Activated T-cell treated with anti-CD3 and anti-CD28 coated beads, Interleukin-2, amount 50 U/mL, for 24 hours (primary cell): ENCODE measurements at places on chromosomes 2 and 18.

DNA sequence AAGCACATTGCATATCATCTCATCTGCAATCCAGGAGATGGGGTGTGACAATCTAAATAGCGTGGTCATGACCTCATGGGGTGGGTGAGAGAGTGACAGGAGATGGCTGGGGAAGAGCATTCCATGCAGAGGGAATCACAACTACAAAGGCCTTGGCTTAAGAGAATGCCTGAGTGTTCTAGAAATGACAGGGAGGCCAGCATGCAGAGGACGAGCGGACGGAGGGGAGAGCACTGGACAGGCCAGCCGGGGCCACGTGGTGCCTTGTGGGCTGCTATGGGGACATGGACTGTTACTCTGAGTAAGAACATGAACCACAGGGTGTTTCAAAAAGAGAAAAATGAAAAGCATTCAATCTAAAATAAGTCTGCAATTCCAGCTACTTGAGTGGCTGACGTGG lies 117.9 kb upstream of the ODC1 start:
- no peak for DNase-seq

GRCh38 chr2:46241344-46241743 lies 55.9 kb upstream of the EPAS1 start:
- DNase-seq = no peak

- no peak for DNase-seq
These were observed 739.4 kb upstream of the RAB6C start for GRCh38 chr2:129240061-129240460.

DNA sequence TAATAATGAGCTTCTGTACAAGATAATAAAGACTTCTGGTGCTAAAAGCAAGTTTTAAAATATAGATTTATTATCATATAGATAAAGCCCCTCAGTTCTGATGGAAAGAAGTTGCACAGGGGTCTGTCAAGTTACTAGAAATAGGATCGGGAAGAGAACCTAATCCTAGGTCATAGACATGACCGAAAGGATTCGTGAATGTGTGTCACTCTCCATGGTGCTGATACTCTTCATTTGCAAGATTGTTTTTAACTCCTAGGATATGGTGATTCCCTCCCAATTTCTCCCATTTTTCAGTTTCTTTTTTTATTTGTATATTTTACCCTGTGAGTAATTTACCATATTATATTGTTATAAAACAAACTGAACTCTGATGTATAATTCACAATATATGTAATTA lies 58.9 kb upstream of the CTNNA2 start:
- no peak for DNase-seq

DNA sequence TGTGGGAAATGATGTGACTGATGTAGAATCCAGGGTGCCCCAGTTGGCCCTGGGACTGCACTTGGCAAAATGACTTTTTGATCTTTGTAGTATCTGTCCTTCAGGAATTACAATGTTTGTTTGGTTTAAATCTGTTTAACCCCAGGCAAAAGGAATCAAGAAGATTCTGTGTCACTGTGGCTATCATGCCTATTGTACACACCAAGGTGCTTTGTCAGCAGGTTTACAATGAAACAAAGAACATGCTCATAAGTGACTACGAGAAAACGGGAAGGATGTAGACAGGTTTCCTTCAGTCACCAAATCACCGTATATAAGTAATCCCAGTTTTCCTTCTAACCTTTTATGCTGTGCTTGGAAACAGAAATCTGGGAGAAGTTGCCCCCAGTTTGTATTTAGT lies 109.5 kb downstream of the RTN4 start:
- no peak for DNase-seq

DNA sequence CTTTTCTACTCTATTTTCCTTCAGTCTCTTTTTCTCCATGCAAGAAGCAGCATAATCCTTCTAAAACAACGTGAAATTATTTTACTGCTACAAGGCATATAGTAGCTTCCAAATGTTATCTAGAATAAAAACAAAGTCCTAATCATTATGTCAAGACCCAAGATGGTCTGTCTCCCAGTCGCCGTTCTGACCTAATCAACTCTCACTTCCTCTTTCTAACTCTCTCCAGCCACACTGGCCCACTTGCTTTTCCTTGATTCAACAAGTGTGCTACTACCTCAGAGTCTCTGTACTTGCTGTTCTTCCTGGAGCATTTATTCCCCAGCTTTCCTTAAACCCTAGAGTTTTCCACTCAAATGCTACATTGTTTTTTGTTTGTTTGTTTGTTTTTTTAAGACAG lies 1491.2 kb downstream of the LRP1B start:
- no peak for DNase-seq

- DNase-seq = no peak
These were observed 112.8 kb downstream of the PHLPP1 start for GRCh38 chr18:62828091-62828640.

- DNase-seq = no peak
These were observed 124.7 kb downstream of the RAPGEF4 start for GRCh38 chr2:172860336-172860707.

- DNase-seq = no peak
These were observed 104.0 kb downstream of the TSHZ1 start for GRCh38 chr18:75314606-75315005.

DNA sequence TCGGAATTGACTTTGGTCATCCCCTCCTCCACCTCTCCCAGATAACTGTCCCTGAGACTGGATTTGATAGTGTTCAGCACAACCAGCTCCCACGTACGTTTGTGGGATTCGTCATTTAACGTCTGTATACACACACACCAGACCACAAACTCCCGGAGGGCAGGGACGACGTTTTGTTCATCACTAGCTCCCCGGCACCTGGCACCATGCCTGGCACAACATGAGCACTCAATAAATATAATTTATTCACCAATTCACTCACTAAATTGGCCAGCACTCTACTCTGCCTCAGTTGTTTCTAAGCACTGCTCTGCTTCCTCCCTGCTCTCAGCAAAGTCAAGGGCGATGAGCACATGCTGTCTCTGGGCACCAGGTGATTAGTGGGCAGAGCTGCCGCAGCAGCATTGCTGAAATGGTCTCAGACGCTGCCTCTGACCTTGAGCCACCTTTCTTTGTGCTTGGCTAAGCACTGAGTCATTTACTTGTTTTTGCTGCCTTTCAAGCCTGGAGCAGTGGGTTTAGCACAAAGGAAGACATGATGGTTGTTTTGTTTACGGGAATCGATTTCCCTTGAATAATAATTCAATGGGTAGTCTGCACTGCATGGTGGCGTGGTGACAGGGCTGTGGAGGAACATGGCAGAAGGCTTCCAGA lies 19.3 kb upstream of the LOXHD1 start:
- no peak for DNase-seq

- no peak for DNase-seq
These were observed 66.1 kb downstream of the FASTKD2 start for GRCh38 chr2:206831442-206831995.

DNA sequence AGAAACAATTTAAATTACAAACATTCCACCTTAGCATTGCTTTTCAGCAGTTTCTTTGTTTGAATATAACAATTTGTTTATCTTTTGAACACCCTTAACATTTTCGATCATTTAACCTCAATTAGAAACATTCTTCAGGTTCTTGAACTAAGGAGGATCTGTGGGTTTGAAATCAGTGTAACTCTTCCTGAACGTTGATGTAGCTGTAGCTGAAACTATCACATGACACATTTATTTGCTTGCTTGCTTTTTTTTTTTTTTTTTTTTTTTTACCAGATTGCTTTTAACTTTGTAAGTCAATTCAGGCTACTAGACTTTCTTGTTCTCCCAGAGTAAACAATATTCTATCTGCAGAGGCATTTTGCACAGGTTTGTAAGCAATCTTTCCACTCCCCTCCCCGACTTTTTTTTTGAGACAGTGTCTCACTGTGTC lies 47.6 kb downstream of the GPD2 start:
- no peak for DNase-seq

DNA sequence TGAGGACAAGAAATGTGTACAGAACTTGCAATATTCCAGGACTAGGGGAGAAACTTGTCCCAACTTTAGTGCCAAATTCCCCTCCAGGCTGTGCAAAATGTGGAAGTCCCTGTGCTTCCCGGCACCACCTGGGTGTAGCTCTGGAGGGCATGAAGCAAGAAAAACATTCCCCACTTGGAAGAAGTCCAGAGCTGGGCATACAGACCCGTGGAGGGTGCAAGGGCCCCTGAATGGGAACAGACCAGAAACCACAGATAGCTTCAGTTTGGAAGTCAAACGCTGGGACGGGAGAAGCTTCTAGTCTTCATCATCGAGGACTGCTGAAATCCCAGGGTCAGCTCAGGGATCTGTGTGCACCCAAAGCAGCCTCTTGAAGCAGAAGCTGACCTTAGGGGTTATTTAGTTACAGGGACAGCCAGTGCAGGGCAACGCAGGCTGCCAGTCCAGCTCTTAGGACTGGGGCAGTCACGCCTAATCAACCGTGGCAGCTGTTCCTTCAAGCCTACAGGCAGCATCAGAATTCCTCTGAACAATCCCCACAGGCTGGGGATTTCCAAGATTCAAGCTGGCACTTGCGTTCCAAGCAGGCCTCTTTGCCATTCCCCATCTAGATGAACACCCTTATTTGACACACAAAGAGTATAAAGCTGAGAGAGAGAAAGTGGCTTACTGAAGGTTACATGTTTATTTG lies 269.4 kb downstream of the LOXHD1 start:
- DNase-seq = no peak

GRCh38 chr2:16774980-16775898 lies 109.6 kb upstream of the CYRIA start:
- no peak for DNase-seq

GRCh38 chr2:63790906-63791305 lies 50.8 kb upstream of the UGP2 start:
- DNase-seq = no peak

- DNase-seq = no peak
These were observed 82.9 kb downstream of the DAPL1 start for GRCh38 chr2:158878003-158878402.

DNA sequence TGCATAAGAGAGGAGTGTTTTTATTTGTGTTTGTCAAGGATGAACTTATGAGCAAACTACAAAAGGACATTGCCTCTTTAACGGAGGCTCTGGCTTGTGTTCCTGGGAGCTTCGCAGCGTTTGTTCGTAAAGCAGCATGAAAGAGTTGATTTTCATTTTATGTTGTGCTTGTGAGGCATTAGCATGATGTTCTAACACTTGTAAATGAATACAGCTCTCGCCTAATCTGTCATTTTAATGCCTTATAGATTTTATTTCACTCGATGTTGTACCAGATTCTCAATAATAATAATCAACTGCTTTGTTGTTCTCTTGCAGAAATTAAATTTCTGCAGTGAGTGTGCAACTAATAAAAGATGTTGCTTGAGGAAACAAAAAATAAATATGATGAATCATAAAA lies 687.3 kb upstream of the FANCL start:
- no peak for DNase-seq

- DNase-seq = no peak
These were observed 287.8 kb upstream of the FN1 start for GRCh38 chr2:215723631-215724011.

DNA sequence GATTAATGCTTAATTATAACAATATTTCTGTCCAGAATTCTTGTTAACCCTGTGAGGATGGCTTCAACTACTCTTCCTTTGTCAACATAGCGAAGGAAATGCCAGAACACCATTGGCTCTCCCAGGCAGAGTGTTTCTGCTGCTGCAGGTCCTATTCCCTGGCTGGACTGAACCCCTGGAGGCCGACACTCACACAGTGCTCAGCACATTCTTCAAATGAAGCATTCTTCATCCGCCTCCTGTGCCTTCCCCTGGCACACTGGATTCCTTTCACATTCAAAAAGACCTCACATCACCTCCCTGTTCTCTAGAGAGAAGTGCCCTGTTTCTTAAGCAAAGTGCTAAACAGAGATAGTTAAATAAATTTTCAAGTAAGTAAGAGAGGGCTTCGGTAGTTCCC lies 187.3 kb upstream of the MSH6 start:
- DNase-seq = no peak

- no peak for DNase-seq
These were observed 8.3 kb downstream of the SATB2 start for GRCh38 chr2:199449455-199449854.

GRCh38 chr2:227720680-227721079 lies 2.9 kb upstream of the SLC19A3 start:
- no peak for DNase-seq

GRCh38 chr2:27655155-27655951 lies 8.1 kb downstream of the SUPT7L start:
- no peak for DNase-seq

DNA sequence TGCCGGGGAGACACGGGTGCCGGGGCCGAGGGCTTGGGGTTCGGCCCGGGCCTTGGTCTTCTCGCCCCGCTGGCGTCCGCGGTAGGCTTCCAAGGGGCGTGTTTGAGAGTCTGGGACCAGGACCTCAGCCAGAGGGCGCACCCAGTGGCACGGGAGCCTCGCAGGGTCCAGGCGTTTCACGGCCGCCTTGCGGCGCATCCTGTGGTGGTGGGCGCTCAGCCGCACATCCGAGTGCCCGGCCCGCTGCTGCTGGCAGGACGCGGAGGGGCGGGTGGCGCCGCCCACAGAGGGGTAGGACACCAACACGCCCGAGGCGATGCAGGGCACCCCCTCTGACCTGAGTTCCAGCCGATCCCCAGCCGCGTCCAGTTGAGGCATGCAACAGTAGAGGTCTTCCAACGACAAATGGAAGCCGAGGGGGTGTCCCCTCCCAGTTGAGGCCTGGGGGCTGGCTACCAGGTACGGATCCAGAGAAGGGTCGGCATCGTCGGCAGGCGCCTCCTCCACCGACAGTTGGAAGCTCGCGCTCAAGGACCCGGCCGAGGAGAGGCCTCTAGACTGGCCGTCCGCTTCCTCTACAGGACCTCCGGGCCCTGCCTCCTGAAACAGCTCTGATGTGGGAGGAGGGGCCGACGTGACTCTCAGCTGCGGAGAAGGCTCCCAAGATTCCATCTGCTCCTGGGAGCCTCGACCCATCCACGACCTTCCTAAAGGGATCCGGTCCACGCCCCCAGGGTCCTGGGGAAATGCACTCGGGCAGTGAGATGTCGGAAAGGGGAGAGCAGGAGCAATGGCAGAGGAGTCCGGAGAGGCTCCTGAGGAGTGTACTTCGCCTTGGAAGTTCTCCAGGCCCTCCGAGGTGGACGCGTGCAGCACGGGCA lies 6.3 kb downstream of the C2orf81 start:
- peak; percentile 66 for DNase-seq

DNA sequence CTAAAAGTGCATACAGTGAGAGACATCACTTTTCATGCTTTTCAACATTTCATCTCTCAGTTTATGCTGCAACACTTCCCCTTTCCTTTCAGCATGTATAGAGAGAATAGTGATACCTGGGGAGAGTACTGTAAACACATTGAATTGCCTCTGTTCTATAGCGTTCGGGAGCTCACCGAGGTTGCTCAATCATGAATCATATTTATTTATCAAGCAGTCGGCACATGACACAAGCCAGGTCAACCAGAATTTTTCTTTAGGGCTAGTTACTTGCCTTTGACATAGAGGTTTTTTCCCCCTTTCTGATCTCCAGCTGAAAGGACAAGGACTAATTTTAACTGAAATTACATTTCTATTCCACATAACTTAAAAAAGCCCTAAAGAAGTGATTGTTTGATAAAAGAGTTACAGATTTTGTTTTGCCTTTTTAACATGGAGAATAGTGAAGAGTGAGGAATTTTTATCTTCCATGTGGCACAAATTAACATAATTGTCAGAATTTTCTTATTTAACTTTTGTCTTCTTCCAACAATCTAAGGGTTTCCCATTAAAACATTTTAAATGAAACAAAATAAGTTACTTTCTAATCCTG lies 690.9 kb upstream of the TMEFF2 start:
- no peak for DNase-seq

GRCh38 chr18:10404168-10404567 lies 50.3 kb upstream of the APCDD1 start:
- no peak for DNase-seq

GRCh38 chr2:54577035-54577434 lies 120.9 kb downstream of the SPTBN1 start:
- DNase-seq = no peak

GRCh38 chr2:54497763-54498680 lies 41.9 kb downstream of the SPTBN1 start:
- DNase-seq = no peak
